ENCODE measurements at places on chromosomes 5 and 9.
A peak's percentile ranks its signal among the peaks of the same experiment; 100 is the strongest.

GRCh38 chr5:172451771-172452197 is 2.5 kb downstream of the SH3PXD2B start:
- no peak for DNase-seq

GRCh38 chr5:39214912-39215709 is 4.3 kb downstream of the FYB1 start:
- DNase-seq, result peak; percentile 71

DNA sequence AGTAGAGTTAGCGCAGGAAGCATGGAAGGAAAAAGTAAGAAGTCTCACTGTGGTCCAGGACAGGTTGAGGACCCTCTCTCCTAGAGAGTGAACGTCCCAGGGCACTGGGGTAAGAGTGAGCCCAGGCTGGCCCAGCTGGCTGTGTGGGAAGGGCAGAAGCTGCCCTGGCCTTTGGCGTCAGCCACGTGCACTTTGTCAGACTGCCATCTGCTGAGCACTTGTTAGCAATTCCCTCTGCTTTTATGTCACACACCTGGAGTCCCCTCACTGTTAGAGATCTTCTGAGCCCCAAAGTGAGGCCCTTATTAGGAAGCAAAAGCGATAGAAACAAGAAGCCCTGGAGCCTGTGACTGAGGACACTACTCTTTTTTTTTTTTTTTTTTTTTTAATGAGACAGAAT is 79.1 kb downstream of the UGCG start:
- DNase-seq, result peak; percentile 47

DNA sequence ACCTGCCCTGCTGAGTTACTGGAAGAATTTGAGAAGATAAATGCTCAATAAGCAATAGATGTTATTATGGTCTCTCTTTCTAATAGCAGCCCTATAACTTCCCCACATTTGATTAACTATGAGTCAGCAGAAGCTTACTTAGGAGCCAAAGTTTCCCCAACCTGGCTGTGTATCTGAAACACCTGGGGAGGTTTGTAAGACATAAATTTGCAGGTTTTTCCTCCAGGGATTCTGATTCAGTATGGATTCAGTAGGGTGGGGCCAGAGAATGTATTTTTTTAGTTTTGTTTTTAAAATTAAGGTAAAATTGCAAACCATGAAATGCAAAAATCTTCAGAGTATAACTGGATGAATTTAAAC is 44.9 kb upstream of the GNPDA1 start:
- DNase-seq, result no peak

- no peak for DNase-seq
Observed at GRCh38 chr9:78921341-78921740, 624.4 kb downstream of the PSAT1 start.

- DNase-seq, result no peak
Observed at GRCh38 chr5:170591054-170591453, 87.2 kb downstream of the KCNIP1 start.

DNA sequence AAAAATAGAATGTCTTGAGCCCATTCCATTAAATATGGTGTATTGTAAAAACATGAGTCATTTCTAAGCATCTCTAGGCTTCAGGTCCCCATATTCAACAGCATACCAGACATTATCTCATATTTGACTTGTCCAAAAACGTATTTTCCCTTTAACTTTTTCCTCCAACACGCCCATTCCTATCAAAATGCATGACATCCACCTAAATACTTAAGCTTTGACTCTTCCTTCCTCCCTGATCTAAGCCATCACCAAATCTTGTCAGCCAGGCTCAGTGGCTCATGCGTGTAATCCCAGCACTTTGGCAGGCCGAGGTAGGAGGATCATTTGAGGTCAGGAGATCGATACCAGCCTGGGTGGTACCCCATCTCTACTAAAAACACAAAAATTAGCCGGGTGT is 23.9 kb downstream of the VCP start:
- DNase-seq, result no peak

GRCh38 chr9:124381170-124381945 is 33.9 kb downstream of the PSMB7 start:
- DNase-seq, result no peak

DNA sequence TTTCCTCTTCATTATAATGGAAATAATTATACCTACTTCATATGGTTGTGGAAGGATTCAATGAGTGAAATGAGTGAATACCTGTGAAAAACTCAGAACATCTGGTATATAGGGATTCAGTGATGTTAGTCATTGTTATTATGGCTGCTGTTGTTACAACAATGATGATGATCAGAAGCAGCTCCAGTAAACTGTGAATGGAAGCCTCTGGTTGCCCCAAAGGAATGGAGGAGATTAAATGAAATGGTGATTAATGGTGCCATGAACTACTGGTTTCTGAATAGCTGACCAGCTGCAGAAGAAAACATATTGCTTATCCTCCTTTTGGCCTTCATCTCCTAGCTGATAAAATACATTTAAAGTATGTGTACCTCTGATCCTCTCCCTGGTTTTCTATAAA is 372.0 kb downstream of the ARHGEF28 start:
- no peak for DNase-seq

DNA sequence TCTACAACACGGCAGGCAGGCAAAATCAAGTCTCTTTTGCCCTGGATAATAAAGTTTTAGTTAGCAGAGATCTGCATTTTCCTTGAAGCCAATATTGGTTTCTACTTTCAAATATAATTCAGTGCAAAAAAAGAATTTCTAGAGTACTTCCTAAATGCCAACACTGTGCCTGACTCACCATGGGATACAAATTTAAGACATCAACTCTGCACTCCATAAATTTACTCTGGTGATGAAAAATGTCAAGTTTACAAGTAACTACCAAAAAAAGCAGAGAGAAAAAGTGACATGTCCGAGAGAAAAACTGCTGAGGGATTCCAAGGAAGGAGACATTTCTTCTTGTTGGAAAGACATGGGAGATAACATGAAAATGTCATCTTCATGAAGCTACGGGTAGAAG is 119.7 kb downstream of the RAPGEF6 start:
- DNase-seq, result no peak

- no peak for DNase-seq
Observed at GRCh38 chr5:111251921-111252320, 27.7 kb downstream of the CAMK4 start.

DNA sequence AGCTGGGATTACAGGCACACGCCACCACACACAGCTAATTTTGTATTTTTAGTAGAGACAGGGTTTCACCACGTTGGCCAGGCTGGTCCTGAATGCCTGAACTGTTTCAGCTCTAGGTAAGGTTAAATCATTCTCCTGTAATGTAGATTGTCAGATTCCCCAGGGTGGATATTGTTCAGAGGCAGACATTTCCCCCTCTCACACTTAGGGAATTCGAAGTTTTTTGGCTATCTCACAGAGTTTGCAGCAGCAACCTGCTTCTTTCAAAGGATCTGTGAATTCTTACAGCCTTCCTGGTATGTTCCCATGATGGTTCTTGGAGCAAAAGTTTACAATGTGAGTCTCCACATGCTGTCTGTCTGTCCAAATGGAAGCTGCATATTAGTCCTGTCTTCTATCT is 15.6 kb upstream of the DIRAS2 start:
- no peak for DNase-seq

GRCh38 chr5:72160959-72161358 is 53.7 kb downstream of the MAP1B start:
- no peak for DNase-seq

DNA sequence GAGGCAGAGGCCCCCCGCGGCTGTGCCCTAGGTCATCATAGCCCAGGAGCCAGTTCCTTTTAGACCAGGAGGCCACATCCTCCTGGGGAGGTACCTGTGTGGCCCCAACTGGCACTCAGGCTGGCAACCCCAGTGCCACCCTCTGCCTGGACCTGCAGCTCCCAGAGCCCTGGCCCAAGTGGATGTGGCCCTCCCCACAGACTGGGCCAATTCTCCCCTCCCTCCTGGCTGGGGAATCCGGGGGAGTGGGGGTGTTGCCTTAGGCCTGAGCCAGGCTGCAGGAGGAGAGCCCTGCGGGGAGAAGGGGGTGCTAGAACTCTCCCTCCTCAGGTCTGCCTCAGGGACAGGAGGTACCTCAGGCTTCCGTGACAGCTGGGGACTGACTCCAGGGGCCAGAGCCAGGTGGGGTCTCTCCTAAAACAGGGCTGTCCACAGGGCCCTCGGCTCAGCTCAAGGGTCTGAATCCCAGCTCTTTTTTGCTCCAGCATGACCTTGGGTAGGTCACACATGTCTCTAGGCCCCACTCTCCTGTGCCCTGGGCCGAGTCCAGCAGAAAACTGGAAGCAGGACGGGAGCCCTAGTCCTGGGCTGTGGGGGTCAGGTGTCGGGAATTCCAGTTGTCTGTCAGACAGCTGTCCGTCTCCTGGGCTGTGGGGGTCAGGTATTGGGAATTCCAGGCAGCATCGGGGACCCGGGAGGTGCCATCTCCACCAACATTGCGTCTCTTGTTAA is 9.6 kb downstream of the DNLZ start:
- no peak for DNase-seq

DNA sequence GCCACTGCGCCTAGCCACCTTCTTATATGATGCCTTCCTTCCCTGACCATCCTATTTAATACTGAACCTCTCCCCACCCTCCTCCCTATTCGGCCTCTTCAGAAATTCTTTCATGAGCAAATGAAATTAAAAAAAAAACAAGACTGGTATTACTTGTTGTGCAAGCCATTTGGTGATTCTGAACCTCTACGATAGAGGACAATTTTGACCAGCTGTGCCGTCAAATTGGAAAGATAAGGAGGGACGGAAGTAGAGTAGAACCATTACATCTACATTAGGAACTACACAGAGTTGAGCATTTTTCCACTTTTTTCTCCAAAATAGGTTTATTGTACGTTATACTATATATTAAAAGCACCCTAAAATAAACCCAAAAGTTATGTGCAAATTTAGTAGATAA is 2.9 kb downstream of the DHX29 start:
- DNase-seq, result no peak

- DNase-seq, result peak; percentile 53
Observed at GRCh38 chr9:89491694-89492093, 6.2 kb downstream of the SEMA4D start.

- DNase-seq, result no peak
Observed at GRCh38 chr9:136572828-136573625, 27.2 kb upstream of the NOTCH1 start.

GRCh38 chr5:172648013-172648381 is 6.9 kb downstream of the NEURL1B start:
- no peak for DNase-seq

DNA sequence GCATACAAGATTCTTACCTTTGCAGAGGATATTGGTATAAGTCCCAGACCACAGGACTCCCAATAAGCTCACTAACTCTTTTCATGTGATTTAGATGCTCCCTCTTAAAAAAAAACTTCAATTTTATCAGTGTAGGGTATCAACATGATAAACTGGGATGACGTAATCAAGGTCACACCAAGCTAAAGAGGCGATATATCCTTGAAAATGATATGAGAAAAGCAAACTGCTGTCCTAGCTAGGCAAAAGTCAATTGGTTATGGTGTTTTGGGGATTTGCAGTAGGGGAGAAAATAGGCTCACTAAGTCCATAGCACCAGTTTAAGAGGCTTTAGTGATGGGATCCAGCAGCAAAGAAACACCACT is 354.4 kb downstream of the DIRAS2 start:
- DNase-seq, result no peak

GRCh38 chr9:96006296-96006879 is 130.9 kb downstream of the ERCC6L2 start:
- DNase-seq, result no peak

DNA sequence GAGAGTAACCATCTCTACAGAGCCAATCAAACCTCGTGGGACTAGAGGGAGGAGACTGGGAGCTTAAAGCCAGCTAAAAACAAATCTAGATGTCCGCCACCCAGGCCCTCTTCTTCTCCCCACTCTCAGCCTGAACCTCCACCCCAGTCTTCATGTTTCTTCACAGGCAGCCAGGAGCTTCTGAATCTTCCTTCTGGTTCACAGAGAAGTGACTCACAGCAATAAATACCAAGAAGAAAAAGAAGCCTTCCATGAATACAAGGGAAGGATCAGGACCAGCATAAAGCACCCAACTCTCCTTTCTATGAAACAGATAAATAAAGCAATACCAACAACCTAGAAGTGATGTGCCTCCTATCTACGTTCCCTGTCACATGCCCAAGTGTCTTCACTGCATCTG is 103.3 kb upstream of the SLIT3 start:
- no peak for DNase-seq

DNA sequence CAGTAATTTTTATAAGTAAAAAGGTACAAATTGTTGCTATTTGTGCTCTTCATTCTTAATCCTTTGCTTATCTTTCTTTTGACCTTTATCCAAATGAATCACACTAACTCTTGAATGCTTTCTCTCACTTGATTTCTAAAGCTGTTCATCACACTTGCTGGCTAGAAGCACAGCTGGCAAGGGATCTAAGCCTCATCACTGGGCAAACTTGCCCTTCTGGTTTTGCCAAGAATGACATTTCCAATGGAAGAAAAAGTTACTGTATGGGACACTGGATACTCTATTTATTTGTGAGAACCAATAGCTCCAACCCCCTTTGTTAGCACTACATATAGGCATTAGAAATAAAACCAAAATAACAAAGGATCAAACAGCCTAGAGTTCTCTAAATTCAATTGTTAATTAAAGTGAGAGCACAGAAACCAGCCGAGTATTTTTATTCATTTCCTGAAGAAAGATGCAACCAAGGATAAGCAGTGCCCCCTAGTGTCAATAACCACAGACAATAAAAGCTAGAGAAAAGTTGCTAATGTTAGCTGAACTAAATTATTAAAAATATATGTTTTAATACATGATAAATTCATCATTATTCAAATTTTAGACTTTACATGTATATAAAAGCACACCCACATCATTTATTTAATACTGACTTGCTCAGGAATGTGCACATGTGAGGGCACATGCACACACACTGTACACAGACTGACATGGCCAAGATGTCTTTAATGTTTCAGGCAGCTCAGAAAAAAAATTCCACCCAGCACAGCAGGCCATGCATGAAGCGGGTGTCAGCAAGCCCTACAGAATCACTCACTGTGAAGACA is 59.8 kb upstream of the POU5F2 start:
- peak; percentile 12 for DNase-seq

- no peak for DNase-seq
Observed at GRCh38 chr9:38339087-38339486, 53.4 kb upstream of the ALDH1B1 start.

- no peak for DNase-seq
Observed at GRCh38 chr5:53360811-53361210, 119.6 kb upstream of the FST start.

Measured in CD4-positive, alpha-beta T cell treated with Interleukin-6 for 4 hours (primary cell).